ENCODE measurements at places on chromosomes 3 and 15. TPM values are rescaled to one million over a fixed set of nuclear protein-coding genes. Genes with fewer than 3 reads are reported as not detected.

GRCh38 chr3:23999012-23999641, 54.0 kb downstream of the NR1D2 start:
- peak; percentile 14 for DNase-seq

DNA sequence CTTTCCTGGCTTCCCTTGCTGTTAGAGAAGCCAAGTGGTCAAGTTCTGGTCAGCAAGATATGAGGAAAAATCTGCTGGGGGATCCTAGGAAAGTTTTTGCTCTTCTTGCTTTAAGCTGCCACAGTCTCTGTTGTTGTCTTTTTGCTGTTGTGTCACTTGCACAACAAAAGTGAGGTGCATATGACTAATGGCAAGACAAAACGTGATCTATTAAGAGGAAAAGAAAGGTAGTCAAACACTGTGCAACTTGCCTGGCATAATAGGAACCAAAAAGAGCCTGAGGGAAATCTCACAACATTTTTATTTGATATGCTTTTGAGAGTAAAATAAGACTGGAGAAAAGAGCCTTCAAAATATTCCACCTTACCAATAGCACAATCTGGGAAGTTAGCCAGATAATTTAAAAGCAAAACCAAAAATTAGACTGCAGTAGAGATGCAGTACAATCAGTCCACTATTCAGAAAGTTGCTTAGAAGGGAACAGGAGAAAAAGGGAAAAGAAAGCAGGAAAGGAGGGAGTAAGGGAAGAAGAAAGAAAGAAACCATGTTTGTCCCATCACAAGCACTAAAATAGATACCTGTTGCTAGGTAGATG, 110.0 kb upstream of the SLC4A7 start:
- no peak for DNase-seq

DNA sequence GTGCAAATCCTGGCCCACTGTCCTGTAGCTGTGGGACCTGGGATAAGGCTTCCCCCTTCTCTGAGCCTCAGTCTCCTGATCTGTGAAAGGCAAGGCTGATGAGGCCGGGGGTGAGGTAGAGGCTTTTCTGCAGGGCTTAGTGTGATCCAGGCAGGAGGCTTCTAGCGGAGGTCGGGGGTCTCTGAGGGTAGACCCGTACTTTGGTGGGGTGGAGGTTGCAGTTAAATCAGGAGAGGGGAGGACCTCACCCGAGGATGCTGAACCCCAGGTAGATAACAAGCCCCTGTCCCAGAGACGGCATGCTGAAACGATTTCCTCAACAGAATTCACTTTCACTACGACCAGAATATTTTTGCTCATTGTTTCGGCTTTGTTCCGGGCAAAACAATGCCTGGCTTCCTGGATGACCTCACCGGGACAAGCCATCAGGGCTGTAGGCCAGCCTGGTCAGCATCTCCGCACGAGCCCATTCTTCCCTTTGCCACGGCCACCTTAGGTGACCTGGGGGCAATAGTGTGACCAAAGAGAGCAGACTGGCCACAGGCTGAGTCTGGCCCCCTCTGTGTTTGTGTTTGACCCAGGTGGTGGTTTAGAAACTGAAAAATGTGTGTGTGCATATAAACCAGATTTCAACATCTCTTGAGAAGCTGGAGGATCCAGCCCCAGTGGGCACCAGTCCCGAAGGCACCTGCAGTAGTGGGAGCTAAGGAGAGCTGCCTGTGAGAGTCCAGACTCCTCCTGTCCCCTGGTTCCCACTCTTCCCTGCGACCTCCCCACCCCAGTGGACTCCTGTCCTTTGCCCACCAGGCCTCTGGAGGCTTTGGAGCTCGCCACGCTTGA, 33.0 kb downstream of the SLC6A6 start:
- peak; percentile 53 for DNase-seq

GRCh38 chr3:157611536-157612076, 108.4 kb upstream of the VEPH1 start:
- DNase-seq = no peak

DNA sequence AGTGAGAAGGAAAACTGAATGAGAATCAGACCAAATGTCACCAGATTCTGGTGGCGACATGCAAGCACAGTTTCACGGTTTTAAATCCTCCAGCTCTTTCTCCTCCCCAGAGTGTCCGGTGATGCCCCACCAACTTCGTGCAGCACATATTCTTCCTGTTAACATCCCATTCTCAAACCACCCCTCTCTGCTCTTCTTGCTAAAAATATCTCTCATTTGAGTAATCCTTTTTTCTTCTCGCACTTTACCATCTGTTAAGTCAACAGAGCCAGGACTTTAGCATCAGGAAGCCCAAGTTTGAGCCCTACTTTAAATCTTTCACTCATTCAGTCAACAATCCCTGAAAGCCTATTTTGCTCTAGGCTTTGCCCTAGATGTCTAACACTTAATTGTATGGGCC, 68.2 kb upstream of the VGLL4 start:
- DNase-seq = no peak

Gene TMEM43
- 87.1 TPM for total RNA-seq

- DNase-seq = no peak
These were observed 239.9 kb downstream of the TLE3 start for GRCh38 chr15:69857686-69858391.

DNA sequence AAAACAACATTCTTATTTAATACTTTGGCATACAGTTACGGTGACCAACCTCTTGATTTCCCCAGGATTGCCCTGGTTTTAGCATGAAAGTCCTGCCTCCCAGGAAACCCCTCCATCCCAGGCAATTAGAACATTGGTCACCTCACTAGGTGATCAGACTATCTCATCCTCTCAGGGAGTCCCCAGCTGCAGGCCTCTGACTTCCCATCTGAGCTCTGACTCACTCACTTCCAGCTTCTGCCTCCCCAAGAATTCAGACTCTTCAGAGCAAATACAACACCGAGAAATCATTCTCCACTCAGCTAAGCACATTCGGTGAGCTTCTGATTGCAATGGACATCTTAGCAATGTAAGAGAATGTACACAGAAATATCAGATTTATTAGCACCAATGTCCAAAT, 92.4 kb upstream of the HES1 start:
- peak; percentile 91 for DNase-seq

Gene KBTBD12
- not detected for total RNA-seq

Gene RPL22L1
- 71.2 TPM for total RNA-seq

DNA sequence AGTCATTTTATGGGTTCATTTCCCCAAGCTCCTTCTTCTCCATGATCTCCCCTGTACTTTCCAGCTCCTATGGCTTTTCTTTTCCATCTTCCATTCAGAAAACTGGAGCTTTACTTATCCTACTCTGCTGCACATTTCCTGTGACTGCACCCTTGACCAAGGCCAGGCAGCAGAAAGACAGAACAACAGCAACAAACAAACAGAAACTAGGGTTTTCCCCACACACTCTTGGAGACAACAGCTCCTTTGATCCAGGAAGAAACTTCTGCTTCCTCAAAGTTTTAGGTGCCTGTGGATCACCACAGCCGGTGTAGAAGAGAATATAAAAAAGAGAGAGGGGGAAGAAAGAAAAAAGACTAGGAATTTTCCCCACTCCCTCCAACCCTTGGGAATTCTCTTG, 342.3 kb upstream of the CFAP20DC start:
- no peak for DNase-seq

- DNase-seq = no peak
These were observed 39.7 kb downstream of the NBEAL2 start for GRCh38 chr3:47019201-47019600.

- no peak for DNase-seq
These were observed 42.0 kb upstream of the ATP2B2 start for GRCh38 chr3:10547413-10547812.

Gene GASK1A
- total RNA-seq = 1.8 TPM

DNA sequence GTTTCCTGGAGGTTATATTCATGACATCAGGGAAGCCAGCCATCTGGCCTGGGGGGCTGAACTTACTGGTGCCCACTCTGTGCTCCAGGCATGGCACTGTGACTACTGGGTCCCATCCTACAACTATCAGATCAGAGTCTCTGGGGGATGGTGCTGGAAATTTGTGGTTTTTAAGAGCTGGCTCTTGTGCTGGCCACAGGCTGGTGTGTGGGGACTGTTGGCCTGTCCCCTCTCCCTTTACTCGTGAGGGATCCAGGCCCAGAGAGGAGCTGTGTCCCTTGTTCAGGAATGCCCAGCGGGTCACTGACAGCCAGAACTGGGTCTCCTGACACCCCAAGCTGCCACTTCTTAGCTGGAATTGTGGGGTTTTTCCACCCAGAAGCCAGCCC, 44.5 kb upstream of the SEC22A start:
- no peak for DNase-seq

Gene LSAMP
- 4.8 TPM for total RNA-seq

Gene EPHB1
- 0.50 TPM for total RNA-seq

Gene P2RY13
- under 0.01 TPM for total RNA-seq

- DNase-seq = no peak
These were observed 2.0 kb downstream of the KLF15 start for GRCh38 chr3:126355251-126355650.

DNA sequence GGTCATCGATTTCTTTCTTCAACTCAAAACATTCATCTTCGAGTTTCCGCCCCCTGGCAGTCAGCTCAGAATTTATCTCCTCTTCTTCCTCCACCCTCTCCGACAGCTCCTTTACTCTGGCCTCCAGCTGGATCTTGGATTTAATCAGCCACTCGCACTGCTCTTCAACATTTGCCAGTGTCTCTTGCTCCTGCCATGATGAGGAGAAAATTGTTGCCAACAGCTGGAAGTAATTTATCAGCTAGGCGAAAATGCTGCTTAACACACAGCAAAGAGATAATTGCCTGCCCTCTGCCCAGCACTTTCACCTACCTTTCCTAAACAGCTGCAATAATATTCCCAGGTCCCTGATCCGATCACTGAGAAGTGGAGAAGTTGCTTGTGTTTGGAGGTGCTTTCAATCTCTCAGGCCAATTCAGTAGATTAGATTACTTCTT, 69.3 kb downstream of the MYH15 start:
- peak; percentile 46 for DNase-seq

Gene GOLGA6D
- not detected for total RNA-seq

DNA sequence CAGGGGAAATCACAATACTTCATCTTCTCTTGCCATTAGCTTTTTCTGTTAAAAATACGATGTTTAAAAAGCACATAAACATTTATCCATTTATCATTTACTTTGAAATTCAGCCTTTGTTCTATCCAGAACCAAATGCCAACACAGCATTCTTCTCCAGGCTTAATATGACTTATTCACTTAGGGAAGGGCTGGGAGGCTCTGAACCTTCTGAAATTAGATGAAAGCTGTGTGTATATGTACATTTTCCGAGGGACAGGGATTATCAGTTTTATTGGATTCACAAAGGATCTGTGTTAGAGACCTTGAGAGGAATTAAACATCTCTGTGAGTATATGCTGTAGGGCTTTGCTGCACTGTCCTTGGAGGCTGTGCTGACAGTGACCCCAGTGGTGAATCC, 210.6 kb upstream of the UBE3A start:
- no peak for DNase-seq

Gene CCDC39
- under 0.01 TPM for total RNA-seq

- no peak for DNase-seq
These were observed 97.2 kb downstream of the CHST2 start for GRCh38 chr3:143216709-143217182.

DNA sequence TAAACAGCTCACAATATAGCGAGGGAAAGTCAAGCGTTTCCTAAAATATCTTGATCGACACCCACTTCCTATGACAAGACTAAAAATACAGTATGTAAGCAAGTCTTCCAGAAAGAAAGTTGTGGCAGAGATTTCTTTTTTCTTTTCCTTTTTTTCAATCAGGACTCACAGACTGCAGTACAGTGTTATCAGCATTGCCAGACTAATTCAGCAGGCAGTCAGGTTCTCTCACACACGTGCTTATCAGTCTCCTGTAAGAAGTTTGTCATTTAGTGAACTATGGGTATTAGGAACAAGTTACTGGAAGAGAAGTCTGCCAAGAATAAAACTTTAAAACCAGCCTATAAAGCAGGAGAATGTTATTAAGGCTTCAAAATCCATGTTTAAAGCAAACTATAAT, 32.8 kb upstream of the ZNF385D start:
- no peak for DNase-seq

DNA sequence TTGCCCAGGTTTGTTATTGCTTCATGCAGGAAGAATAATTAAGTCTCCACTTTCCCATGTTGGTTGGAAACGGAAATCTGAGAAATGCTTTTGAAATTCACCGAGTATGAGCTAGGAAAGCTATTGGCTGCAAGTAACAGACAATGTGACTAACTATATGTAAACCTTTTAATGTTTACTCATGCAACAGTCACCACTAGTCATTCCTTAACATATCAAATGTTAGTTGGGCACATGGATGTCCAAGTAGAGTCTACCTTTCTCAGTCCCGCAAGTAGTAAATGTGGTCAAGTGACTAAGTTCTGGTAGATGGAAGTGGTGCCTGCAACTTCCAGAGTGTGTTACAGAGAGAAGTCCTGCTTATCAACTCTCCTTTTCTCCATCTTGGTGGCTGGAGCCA, 52.5 kb downstream of the KLF15 start:
- DNase-seq = peak; percentile 24

GRCh38 chr3:47366833-47367232, 14.0 kb upstream of the PTPN23 start:
- DNase-seq = no peak

- DNase-seq = no peak
These were observed 4.0 kb downstream of the ANKDD1A start for GRCh38 chr15:64915518-64916227.

DNA sequence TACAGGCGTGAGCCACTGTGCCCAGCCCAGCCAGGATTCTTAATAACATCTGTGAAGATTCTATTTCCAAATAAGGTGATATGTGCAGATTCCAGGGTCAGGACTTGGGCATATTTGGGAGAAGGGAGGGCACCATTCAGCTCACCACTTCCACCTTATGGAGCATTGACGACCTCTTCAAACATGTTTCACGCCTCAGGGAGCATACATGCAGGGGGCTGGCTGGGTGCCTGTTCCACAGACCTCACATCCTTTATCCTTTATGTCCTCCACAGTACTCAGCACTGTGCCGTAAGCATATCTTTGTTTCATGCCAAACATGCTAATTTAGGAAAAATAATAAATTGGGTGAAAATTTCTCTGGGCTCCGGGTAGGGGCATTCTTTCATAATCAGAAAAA, 229.0 kb downstream of the THSD4 start:
- DNase-seq = no peak

DNA sequence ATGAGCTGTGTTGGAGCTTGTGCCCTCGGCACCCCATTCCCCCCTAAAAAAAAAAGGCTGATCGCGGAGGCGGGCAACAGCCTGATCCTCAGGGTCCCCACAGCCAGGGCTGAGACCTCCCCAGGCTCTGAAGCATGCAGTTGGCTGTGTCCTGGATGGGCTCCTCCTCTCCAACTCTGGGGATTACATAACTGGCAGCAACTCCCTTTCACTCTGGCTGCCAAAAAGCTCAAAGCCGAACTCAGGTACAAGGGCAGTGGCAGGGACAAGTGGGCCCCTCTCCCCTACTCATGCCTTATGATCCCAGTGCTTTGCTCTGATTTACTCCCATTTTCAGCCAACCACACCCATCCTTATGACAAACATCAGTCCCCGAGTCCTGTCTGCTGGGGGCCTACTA, 18.3 kb downstream of the TPRA1 start:
- no peak for DNase-seq

Gene ROPN1
- total RNA-seq = not detected

- peak; percentile 35 for DNase-seq
These were observed 29.4 kb downstream of the AADAC start for GRCh38 chr3:151843275-151843674.

GRCh38 chr3:80351201-80351600, 583.4 kb upstream of the ROBO1 start:
- DNase-seq = no peak

- no peak for DNase-seq
These were observed 99.9 kb downstream of the GMPS start for GRCh38 chr3:155970398-155970797.

Measured in fibroblast of lung (primary cell).